ENCODE measurements at places on chromosomes 12 and 14.

DNA sequence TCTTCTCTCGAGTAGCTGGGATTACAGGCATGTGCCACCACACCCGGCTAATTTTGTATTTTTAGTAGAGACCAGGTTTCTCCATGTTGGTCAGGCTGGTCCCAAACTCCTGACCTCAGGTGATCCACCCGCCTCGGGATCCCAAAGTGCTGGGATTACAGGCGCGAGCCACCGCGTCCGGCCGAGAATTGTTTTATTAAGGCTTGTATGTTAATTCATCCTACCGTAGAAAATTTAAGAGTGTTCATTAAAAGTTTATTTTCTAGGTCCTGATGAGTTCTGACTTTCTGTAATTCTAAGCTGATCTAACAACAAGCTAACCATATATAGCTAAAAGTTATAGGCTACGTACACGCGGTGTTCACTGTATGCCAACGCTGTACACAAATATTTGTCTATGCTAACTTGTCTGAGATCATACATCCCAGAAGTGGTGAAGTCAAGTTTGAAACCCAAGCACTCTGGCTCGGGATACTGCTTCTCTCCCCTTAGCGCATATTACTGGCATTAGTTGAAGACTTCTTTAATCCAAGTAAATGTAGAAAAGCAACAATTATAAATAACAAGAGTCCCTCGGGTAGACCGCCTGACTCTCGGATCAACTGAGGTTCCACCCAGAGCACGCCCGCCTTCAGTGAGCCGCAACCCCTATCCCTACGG lies 570 bp upstream of the MRPS35 start:
- no peak for DNase-seq

GRCh38 chr12:111798182-111798581 lies 31.4 kb downstream of the ALDH2 start:
- no peak for DNase-seq

- DNase-seq: no peak
Measured at GRCh38 chr14:28138341-28138740, 628.2 kb upstream of the FOXG1 start.

DNA sequence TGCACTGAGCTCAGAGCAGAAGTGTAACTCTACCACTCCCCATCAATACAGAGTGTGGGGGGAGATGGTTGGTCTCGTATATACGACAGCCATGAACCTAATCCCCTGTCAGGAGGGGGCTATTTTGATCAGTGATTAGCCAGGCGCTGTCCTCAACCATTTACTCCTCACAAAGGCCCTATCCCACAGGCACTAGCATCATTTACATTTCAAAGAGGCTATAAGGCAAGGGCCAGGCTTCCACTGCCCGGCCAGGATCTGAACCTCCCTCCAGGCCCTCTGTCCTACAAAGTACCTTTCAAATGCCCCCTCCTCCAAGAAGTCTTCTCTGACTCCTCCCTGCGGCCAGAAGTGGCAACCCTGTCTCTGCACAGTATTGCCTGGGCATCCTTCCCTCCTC lies 74.7 kb downstream of the ITPK1 start:
- no peak for DNase-seq

DNA sequence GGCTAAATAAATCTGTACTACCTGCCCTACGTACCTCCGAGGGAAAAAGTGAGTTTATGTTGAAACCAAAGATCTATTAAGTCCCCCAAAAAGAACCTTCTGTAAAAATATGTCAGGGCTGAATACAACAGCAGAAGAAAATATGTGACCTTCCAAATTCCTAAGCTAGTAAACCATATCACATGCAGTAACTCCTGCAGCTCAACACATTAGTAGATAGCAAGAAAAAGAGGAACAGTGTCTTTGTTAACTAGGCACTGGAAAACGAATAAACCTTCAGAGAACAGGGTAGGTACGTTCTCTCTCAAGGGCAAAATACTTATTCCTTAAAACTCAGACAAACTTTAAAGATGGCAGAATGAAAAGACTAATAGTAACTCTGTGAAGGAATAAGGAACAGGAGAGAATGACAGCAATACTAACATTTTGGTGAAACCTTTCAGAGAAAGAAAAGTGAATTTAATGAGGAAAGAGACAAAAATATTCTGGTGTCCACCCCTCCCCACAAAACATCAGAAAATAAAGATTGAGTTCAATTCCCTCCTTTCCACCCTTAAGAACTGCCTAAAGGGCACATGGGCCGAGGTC lies 18.0 kb downstream of the CBX5 start:
- DNase-seq: no peak

DNA sequence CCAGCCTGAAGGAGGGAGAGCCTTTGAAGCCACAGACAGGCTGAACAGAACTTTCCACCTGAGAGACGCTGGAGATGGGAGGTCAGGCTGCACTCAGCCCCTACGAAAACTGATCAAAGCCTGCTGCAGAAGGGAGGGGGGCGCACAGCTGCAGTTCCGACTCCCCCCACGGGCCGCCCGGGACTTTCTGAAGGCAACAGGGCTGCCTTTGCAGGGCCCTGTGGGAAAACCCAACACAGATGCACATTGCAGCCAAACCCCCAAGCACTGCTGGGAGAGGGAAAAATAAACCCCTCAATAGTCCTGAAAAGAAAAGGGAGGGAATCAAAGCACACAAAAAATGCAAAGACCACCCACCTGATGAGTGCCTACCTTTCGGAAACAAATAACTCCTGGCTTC lies 290.6 kb downstream of the ZFP36L1 start:
- DNase-seq: no peak

- DNase-seq: no peak
Measured at GRCh38 chr12:39586816-39587215, 32.8 kb downstream of the ABCD2 start.

DNA sequence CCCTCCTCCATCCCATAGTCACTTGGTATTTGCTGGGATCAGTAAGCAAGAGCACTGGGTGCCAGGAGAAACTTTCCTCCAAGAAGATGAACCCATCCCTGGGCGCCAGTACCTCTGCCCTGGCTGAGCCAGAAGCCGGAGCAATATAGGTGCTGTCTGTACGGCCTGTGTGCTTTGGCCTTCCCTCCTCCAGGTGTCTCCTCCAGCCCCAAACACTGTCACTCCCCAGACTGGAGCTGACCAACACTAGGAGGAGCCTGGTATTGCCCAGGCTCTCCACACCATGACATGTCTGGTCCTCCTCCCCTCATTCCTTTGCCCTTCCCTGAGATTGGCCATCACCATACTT lies 4.9 kb downstream of the GSTZ1 start:
- no peak for DNase-seq

GRCh38 chr14:103501921-103502669 lies 20.5 kb downstream of the CKB start:
- no peak for DNase-seq

GRCh38 chr14:96146131-96146771 lies 58.4 kb upstream of the BDKRB2 start:
- DNase-seq: no peak

DNA sequence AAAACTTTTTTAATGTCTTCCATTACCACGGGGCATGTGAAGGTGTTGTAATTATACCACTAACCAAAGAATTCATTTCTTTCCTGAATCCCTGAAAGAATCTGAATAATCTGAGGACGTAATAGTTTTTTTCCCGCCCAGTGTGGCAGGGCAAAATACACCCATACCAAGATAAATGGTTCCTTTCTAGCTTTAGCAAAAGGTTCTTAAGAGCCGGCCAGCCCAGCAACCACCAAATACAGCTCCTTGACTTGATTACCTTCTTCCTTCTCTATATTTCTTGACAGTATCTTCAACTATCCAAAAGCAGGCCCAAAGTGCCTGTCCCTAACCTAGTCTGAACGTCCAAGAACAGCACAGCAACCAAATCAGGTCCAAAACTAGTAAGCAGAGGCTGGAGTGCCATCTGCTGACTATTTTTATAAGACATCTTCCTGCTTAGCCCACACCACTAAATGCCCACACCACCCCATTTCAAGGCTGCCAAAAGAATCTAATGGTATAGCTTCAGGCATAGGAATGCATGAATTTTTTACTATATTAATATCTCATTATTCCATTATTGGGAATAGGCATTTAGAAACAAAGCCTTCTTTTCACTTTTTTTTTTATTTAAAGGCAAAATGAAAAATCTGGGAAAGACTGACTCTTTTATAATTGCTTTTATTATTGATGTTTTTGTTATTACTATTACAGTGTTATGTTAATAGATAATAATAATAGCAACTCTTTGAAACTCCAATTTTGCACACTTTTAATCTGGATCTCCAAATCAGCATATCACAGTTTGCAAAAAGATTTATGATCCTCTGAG lies 524.4 kb downstream of the MED13L start:
- DNase-seq: no peak

GRCh38 chr12:77682488-77682887 lies 148.2 kb upstream of the NAV3 start:
- DNase-seq: no peak

- DNase-seq: no peak
Measured at GRCh38 chr12:89492883-89493282, 31.7 kb downstream of the GALNT4 start.

GRCh38 chr14:86938320-86938719 lies 1054.7 kb downstream of the GALC start:
- DNase-seq: no peak

DNA sequence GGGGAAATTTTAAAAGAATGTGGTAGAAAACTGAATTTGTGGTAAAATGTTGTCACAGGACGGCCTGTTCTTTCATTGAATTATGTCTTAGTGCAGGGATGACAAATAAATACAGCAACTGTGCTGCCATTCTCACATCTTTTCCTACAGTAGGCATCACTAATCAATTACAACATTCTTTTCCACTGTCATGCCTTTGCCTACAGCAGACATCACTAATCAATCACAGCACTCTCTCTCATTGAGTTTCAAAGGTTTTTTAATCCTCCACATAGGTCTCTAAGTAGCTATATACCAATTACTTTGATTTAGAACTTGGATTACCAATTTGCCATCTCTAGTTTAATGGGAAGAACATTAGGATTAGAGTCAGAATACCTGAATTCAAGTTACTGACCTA lies 30.1 kb downstream of the NTF3 start:
- no peak for DNase-seq

GRCh38 chr14:95174184-95174792 lies 17.0 kb upstream of the DICER1 start:
- DNase-seq: no peak

DNA sequence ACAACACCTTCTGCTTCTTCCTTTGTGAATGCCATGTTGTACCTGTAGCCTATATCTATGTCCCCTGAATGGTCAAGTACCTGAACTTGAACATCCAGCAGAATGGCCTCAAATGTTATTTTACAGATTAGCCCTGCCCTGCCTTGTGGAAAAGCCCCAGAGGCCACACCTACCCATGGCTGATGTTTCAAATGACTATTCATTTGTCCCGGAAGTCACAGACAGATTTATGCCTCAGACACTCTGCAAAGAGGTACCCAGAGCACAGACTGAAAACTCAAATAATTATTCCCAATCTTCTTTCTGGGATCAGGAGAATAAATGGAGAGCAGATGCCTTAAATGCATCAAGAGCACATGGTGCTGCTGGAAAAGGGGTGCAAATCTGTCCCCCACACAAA lies 13.0 kb upstream of the DPF3 start:
- DNase-seq: no peak

DNA sequence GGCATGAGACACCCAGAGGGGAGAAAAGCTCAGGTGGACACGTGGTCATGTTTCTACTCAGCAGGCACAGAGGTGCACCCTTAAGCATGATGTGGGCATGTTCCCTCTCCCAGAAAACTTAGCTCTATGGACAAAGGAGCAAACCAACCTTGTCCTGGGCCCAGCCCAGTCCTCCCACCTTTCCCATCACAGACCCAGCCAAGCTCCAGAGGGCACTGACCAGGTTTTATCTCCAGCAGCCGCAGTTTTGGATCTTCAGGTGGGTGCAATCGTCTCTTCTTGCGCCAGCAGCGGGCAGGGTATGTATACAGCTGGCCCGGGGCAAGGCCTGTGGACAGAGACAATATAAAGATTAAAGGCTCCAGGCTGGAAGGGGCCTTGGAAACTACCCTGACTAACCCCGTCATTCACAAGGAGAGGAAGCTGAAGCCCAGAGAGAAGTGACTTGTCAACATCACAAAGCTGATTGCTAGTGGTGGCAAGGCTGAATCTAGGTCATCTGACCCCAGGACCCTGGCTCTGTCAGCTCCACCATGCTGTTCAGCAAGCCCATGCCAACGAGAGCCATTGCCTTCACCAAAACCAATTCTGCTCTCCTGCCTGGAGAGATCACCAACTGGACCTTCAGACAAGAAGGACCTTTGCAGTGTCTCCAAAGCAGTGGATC lies 140.7 kb downstream of the DPF3 start:
- no peak for DNase-seq

DNA sequence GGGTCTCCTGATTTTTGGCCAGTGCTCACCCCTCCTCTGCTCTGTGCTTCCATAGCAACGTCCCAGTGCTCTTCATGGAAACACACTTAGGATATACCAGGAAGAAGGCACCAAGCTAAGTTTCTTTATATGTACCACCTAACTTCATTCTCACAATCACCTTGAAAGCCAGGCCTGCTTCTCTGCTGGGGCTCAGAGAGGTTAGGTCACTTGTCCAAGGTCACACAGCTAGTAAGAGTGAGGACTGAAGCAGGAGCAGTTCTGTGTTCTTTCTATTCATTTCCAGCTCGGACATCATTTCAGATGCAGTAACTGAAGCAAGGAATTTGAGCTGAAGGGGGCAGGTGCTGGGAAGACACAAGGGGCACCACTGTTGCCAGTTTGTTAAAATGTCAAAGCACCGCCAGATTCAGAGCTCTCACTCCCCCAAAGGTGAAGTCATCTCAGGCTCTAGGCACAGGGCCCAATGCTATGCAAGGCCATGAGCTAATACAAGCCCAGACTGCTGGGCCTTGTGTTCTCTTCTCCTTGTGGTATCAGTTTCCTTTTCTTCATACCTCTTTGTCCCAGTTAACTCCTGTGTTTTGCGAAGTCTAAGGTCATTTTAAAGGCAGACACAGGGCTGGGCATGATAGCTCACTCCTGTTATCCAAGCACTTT lies 19.7 kb upstream of the YY1 start:
- DNase-seq: no peak

DNA sequence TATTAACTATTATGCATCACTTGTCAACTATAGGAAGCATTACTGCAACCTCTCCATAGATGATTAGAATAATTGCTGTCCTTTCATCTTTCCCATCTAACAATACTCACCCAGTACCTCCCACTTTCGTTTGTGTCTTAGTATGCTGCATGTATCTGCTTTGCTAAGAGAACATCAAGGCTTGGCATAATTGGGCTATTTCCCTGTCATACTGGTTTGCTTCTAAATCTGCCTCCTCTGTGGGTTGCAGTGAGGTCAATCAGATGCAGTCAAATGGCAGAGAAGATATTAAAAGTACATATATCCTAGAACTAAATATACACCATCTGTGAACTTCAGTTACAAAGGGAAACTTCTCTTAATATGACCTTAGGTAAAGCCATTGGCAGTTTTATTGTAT lies 710.8 kb downstream of the DIO2 start:
- no peak for DNase-seq
